Central memory CD4-positive, alpha-beta T cell (primary cell): ENCODE measurements at places on chromosomes 11 and 22.

- no peak for DNase-seq
Measured at GRCh38 chr11:102487214-102487613, 34.6 kb upstream of the TMEM123 start.

DNA sequence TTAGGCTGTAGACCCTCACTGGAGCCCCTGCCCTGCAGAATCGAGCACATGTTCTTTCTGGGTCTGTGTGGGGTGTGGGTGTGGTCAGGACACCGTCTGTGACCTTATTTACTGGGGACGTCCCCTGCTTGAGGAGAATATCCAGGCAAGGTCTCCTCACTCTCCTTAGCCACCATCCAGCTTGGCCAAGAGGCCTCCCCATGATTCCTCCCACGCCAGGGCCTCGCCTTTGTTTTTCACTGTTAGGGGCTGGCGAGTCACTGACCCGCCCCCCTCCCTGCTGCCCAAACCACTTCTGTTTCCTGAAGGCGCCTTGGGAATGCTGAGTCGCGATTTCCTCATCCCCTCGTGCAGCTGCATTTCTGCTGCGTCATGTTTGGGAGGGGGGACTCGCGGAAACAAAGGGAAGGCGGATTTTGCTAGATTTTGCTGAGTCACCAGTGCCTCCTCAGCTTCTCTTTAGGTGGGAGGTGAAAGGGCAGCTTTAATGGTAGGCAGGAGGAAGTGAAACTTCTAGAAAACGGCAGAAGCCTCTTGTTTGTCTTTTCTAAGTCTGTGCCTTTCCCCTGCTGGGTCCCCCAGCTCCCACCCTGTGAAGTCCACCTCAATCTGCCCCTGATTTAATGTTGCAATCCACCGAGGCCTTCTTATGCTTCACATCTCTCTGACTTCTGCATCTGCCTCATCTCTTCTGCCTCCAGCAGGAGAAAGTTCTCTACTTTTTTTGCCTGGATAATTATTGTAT, 4.0 kb upstream of the HMOX1 start:
- DNase-seq: peak; percentile 14

GRCh38 chr11:61737636-61738386, 14.6 kb upstream of the MYRF start:
- DNase-seq: no peak

GRCh38 chr11:130874955-130875531, 41.2 kb downstream of the SNX19 start:
- no peak for DNase-seq

DNA sequence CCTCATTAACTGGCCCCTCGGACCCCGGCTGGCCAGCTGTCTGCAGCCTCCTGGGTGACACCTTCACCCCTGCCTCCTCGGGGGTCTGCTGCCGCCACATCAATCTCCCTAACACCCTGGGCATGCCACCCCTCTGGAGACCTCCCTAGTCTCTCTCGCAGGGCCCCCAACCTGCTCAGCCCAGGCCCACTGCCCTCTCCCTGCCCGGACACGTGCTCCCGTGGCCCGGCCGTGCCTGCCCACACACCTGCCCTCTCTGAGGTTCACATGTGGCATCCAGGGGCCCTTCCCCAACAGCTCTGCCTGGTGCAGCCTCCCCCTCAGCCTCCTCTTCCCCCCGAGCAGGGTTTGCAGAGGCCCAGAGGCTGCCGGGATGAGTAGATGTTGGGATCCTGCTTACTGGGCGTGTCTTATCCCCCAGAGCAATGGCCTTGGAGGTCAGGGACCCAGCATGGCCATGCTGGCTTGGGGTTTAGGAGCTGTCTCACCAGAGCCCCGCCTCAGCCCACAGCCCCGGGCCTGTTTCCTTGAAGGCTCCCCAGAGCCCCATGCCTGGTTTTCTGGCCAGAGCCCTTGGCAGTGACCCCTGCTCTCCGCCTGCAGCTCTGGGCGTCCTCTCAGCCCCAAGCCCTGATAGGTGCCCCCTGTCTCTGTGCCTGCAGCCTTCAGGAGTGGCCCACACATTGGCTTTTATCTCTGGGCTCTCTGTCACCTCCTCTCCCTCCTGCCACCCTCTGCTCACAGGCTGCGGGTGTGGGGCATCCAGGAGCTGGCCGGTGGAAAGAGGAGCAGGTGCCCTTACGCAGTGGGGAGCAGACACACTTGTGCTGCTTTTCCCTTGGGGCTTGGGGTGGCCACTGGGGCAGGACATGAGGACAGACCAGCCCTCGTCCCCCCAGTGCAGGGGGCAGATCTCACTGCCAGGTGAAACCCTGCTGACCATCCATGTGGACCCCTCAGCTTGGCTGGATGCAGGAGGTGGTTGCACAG, 25.7 kb upstream of the SEPTIN5 start:
- no peak for DNase-seq

- no peak for DNase-seq
Measured at GRCh38 chr11:10294290-10294953, 403 bp upstream of the SBF2 start.

DNA sequence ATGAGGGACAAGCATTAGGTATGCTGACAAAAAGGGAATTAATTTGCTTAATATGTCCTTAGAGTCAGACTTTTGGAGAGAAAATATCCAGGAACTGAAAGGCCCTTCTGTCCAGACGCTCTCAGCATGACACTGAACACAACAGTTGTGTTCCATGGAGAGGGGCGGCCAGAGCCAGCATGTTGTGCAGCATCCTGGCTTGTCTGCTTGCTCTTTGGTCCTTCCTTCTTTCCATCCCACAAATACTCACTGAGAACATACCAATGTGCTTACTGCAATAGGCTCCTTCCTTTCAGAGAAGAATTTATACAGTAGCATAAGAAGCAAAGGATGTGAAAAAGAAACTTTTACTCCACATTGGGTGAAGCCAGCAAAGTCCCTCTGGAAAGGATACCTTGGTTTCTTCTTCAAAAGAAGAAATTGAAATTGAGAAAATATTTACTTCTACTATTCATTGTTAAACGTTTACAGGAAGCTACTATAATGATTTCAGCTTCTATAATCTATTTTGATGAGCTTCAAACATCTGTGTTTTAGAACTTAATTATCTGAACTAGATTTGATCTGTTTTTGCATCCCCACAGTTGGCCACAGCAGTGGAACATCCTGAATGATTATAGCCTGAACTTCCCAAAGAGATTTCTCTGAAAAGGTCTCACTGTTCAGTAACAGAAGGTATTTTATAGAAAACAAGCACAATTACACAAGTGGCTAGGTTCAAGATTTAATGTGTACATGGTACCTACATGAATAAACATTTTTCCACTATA, 304.1 kb upstream of the PITPNB start:
- no peak for DNase-seq

GRCh38 chr22:40108396-40108795, 69.3 kb upstream of the TNRC6B start:
- no peak for DNase-seq

DNA sequence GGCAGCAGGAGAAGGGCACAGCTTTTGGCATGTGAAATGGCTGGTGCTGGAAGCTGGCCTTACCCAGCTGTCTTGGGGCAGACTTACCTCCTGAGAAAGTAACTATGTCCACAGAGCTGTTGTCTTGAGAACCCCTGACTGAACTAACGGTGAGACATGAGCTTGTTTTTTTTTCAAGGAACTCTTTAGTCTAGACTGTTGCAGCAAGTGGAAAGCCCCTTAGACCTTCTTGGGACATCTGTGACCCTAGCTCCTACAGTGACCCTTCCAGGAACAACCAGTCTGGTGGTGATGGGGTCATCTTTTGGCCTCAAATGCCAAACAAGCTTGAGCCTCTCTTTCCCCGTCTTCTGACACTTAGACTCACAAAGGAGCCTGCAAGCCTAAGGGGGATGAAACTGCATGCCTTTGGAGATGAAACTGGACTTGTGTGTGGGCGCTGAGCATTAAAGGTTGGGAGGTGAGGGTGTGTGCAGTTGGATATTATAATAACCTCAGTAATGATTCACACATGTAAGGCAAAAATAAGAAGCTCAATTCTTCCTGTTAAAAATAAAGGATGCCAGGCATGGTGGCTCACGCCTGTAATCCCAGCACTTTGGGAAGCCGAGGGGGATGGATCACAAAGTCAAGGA, 35.4 kb downstream of the SDHD start:
- no peak for DNase-seq
